Astrocyte (in vitro differentiated cells and primary cell): ENCODE measurements at places on chromosomes 5 and 9. TPM values are rescaled to one million over a fixed set of nuclear protein-coding genes. Genes with fewer than 3 reads are reported as not detected.

GRCh38 chr9:114291886-114292590 is 30.9 kb upstream of the ORM1 start:
- no peak overlapping the region for H3K27ac ChIP-seq
- H3K36me3 ChIP-seq = peaks cover 24% of the 10 kb centered on the region
- no peaks in the 10 kb centered on the region for H3K27me3 ChIP-seq
- DNase-seq = no peak
- no peak overlapping the region for H3K4me3 ChIP-seq

DNA sequence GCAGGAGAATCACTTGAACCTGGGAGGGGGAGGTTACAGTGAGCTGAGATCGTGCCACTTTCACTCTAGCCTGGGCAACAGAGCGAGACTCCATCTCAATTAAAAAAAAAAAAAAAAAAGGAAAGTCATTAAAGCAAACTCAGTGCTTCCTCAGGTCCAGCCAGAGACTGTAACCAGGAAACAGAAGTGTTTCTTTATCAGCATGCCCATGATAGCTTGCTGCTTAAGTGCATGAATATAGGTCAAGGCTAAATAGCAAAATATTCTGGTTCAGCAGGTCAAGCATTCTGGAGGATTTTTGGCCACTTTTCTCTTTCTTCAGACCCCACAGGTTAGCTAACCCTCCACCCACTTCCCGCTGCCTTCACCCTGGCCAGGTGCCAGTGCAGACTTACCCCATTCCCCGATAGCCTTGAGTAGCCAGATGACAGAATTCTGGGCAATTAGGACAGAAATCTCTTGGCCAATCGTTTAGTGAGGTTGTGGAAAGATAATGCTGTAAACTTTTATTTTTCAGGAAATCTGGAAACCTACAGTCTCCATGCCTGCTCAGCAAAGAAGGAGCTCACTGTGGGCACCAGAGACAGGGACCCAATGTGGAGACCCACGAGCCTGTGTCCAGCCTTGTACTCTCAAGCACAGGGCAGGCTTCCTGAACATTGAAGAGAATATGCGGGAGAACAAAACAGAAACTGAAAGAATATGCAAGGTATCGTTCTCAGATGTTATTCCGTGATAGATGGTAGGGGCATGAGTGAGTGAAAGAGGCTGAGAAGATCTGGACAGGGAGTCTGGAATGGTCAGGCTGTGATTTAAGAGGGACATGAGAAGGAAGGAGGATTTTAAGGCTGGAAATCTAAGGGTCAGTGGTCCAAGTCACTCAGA is 4.2 kb upstream of the UGT3A2 start:
- H3K4me1 ChIP-seq = no peaks in the 10 kb centered on the region
- no peak overlapping the region for H3K4me3 ChIP-seq
- H3K27me3 ChIP-seq = peaks cover 12% of the 10 kb centered on the region
- no peak overlapping the region for H3K27ac ChIP-seq
- DNase-seq = no peak

Gene GALNT12
- total RNA-seq = 1.7 TPM in 2 replicates

Gene ANKRD18A
- total RNA-seq = 4.0 and 11.7 TPM in 2 replicates
